Temporal lobe (tissue), 4 donors: ENCODE measurements at places on chromosomes 12 and 14. TPM values are rescaled to one million over a fixed set of nuclear protein-coding genes. Genes with fewer than 3 reads are reported as not detected.

NRL gene
- total RNA-seq = 1.2 TPM

CEBPE gene
- total RNA-seq = not detected

SPTSSA gene
- total RNA-seq = 10.1 TPM

RNF212B gene
- total RNA-seq = not detected

TEX52 gene
- total RNA-seq = not detected

ANKRD33 gene
- not detected for total RNA-seq

TMEM233 gene
- total RNA-seq = not detected

PLCZ1 gene
- total RNA-seq = 0.25 TPM

HVCN1 gene
- total RNA-seq = 5.9 TPM

TOMM20L gene
- not detected for total RNA-seq

CLEC4E gene
- total RNA-seq = not detected

CRIP1 gene
- 2.0 TPM for total RNA-seq

KLRC1 gene
- not detected for total RNA-seq

RPS6KA5 gene
- total RNA-seq = 10.3 TPM

CDCA3 gene
- total RNA-seq = 2.7 TPM

PTPRR gene
- total RNA-seq = 12.8 TPM

IL31 gene
- not detected for total RNA-seq

ZFP36L1 gene
- total RNA-seq = 17.7 TPM

HELB gene
- 3.9 TPM for total RNA-seq

LAG3 gene
- not detected for total RNA-seq

MTRFR gene
- total RNA-seq = 11.1 TPM

PLXNC1 gene
- 74.3 TPM for total RNA-seq

BICDL1 gene
- total RNA-seq = 17.0 TPM

ASPG gene
- total RNA-seq = under 0.01 TPM

GALNT16 gene
- 8.1 TPM for total RNA-seq

ULK1 gene
- total RNA-seq = 12.0 TPM

KRT6B gene
- 0.25 TPM for total RNA-seq

OR5AU1 gene
- not detected for total RNA-seq

BCL2L14 gene
- 0.25 TPM for total RNA-seq

IL26 gene
- total RNA-seq = not detected

KLRK1 gene
- total RNA-seq = 0.25 TPM

RERG gene
- 2.2 TPM for total RNA-seq

GPR135 gene
- total RNA-seq = 6.4 TPM
